ENCODE measurements at places on chromosomes 12 and 14.

DNA sequence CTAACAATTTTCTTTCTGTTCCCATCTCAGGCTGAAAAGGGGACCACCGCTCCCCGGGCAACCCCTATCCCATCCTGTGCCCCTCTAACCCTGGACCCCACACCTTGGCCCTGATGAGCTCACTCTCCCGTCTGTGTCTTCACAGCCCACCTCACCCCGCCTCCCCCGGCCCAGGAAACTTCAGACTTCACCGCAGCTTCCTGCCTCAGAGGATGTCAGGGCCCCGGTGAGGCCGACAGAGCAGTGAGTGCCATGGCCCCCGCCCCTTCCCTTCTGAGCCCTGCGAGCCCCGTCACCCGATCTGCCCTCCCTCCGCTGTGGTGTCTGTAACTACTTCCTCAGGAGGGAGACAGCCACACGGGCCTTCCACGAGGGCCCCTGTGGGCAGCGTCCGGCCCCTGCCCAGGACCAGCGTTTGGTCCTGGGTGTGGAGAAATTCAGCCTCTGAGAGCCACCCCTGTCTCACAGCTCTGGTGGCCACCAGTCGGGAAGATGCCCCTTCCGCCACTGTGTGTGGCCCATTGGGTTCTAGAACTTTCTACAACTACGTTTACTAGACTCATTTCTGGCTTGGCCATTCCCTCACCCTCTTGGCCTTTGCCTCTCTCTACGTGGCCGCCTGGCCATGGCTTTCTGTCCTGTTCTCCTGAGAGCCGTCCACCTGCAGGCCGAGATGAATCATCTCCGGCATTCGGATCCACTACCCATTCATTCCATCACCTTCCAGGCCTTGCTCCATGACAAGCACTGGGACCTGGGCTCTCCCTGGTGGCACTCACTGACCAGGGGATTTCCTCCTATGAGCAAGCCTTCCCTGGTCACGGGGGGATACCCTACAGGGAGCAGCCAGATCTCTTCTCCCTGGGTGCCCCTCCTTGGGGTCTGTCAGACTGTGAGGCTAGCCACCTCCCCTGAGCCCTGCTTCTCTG, 3.4 kb downstream of the RHOF start:
- no peak for DNase-seq

DNA sequence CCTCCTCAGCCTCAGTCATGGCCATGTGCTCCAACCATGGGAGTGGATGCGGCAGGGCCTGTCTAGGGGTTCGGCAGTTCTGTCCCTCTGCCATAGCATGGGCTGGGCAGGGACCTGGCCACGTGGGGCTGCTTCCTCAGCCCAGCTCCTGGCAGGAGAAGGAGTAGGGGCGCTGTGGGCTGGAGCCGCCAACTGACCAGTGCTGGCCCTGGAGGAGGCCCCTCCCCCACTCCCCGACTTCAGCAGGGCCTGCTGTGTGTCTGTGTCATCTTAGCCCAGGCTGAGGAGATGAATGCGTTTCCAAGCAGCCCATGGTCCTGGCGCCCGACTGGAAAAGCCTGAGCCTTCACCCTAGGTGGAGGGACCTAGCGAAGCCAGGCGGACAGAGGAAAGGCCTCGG, 2.7 kb upstream of the PACS2 start:
- DNase-seq, result no peak

GRCh38 chr14:77290705-77291104, 19.7 kb upstream of the NGB start:
- DNase-seq, result no peak

GRCh38 chr12:51482929-51483697, 58.5 kb downstream of the SLC4A8 start:
- no peak for DNase-seq

DNA sequence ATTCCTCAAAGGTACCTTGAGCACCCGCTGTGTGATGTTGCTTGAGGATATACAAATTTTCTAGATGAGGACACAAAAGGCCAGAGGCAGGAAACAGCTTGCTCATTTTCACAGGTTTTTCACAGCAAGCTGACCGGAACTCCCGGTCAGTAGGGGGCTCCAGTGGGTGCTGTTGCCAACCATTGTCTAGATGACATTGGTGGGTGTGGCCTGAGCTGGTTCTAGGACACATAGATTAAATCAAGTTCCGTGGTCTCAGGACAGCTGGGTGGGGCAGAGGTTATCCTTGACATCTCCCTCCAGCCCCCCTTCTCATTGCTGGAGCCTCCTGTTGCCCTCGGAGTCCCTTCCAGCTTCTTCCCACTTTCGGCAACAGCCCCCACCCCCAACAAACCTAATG, 153.6 kb upstream of the FKBP4 start:
- peak; percentile 7 for DNase-seq

- DNase-seq, result no peak
These were observed 22.1 kb upstream of the NINJ2 start for GRCh38 chr12:685388-685787.

DNA sequence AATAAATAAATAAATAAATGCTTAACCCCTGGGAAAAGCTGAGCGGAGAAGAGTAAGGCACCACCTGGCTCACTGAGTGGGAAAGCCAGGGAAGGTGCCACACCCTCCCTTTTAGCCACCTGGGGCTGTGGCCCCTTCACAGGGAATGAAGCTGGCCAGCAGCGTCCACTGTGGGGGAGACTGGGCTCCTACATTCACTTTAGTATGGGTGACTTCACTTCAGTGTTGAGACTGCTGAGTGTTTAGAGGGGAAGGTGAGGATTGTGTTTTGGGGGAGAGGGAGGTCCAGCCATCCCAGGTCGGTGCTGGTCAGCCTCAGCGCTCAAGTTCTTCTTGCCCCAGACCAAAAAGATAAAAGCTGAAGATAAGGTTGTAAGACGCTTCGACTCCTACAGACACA, 1.6 kb downstream of the NAB2 start:
- DNase-seq, result no peak

DNA sequence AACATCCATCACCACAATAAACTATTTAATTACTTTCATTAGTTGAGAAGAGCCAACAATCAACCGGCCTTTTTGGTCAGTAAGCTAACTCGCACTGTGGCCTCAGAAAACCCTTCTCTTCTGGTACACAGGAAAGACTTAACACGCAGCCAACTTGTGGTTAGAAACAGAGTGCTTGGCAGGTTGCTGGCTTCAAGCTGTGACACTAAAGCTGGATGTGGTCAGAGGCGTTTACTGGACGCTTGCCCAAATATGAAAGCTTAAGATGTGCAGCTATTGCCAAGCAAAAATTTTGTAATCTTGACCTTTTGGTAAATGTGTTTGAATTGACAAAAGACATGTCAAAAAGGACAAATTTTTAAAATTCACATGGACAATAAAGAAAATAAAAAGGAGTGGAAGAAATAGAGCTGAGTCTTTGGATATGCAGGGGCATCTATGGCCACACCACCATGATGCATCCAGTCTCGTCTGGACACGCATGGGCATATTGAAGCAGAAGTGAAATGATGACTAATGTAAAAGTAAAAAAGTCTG, 2.6 kb upstream of the KLRK1 start:
- peak; percentile 97 for DNase-seq

DNA sequence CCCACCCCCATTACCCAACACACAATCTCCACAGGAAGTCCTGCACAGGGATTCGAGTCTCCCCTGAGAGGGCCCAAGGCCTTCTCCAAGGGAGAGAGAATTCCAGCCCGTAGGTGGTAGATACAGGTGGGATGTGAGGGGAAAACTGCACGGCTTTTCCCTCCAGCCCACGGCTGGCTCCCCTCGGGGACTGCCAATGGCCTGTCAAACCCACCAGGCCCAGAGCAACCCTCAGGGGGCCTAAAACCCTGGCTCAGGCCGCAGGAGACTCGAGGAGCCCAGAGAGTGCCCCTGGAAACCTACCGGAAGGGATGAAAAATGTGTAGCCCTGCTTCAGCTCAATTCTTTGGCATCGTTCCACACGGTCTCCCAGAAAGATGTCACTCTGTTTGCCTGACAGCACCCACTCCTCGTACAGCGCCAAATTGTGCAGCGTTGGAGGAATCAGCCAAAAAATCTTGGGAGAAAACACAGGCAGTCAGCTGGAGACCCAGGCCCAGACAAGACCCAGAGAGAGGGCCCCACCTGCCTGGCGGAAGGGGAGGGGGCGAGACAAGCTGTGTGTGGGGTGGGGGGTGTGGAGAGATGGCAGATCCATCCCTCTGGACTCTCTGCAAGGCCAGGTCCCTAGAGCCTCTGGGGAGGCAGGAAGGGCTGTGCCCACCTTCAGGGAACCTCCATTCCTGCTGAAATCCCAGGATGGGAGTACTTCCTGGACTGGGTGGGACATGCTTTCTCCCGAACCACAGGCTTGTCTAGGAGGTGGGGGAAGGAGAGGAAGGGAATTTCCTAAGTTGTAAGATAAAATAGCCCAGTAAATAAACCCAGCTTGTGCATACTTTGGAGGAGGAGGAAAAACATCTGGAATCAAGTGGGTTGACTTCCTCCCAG, 48.1 kb downstream of the KDM2B start:
- no peak for DNase-seq

GRCh38 chr12:9345171-9345570, 137.0 kb upstream of the PZP start:
- no peak for DNase-seq

DNA sequence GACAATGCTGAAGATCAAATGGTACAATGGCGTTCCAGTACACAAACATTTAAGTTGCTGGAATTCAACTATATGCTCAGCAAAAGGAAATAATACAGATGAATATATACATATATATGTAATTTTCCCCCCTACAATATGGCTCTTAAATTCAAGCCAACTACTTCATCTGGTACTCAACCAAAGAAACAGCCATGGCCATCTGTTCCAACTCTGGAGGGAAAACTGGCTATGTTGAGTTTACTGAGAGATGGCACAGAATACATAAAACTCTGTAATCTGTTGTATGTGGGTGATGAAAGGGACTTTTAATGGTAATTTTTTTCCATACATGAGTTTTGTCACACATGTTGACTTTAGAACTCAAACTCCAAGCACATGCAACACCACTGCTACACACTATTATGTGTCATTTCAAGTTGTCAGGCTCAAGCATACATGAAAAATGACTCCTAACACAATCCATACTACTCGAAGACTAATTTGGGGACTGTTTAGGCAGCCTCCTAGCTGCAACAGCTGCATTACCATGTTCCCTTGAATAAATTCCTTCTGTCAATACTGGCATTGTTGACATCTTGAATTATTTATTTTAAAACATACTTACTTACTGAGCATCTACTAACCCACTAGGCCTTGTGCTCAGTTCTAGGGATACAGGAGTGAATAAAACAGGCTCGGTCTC, 38.2 kb upstream of the MAP3K9 start:
- DNase-seq, result no peak

DNA sequence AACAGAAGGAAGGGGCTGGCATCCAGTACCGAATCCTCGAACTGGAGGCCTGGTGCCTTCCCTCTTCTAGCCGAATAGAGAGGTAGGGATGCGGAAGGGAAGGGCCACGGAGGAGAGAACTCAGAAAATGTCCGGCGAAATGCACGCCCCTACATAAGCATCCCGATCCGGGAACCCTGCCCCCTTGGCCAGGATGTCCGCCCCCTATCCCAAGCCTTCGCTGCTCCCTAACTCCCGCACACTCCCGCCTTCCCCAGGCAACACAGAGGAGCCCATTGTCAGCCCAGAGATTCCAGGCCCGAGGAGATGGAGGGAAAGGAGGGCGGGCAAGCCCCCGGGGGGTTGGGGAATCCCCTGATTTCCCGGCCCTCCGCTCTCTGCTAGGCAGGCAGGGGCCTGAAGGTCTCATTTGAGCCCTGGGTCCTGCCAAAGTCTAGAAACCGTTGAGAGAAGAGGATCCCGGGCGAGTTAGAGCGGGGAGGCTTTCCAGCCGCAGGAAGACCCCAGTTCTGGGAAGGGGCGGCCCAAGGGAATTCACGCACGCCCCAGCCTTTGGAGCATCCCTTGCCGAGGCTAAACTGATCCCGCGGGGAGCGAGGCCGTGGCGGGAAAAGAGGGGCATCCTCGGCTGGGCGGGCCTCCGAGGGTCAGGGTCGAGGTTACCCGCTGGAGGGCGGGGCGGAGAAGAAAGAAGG, 569 bp upstream of the ARHGEF40 start:
- DNase-seq, result no peak

GRCh38 chr14:35855876-35856481, 29.8 kb downstream of the BRMS1L start:
- no peak for DNase-seq

- peak; percentile 58 for DNase-seq
These were observed 214.2 kb upstream of the KRR1 start for GRCh38 chr12:75725521-75726111.

DNA sequence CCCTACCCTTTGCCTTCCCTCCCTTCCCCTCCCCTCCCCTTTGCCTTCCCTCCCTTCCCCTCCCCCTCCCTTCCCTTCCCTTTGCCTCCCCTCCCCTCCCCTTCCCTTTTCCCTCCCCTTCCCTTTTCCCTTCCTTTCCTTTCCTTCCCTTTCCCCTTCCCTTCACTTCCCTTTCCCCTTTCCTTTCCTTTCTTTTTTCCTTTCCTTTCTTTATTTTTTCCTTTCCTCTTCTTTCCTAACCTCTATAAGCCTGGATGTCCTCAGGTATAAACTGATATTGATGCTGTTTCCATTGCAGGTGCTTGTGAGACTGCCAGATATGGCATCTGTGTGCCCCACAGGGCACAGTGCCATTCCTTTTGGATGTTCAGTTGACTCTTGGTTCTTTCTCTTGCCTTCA, 163.2 kb downstream of the ESRRB start:
- DNase-seq, result no peak

GRCh38 chr12:68067762-68068376, 78.6 kb downstream of the IFNG-AS1 start:
- DNase-seq, result no peak

DNA sequence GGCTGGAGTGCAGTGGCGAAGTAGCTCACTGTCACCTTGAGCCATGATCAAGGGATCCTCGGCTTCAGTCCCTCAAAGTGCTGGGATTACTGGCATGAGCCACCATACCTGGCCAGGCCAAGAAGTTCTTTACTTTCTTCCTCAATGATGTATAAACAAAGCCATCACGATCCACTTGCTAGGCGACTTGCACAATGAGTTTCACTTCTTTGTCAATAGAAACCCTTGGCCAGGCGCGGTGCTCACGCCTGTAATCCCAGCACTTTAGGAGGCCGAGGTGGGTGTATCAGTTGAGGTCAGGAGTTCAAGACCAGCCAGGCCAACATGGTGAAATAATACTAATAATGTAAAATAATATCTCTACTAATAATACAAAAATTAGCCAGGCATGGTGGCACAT, 14.4 kb upstream of the SPSB2 start:
- DNase-seq, result no peak

DNA sequence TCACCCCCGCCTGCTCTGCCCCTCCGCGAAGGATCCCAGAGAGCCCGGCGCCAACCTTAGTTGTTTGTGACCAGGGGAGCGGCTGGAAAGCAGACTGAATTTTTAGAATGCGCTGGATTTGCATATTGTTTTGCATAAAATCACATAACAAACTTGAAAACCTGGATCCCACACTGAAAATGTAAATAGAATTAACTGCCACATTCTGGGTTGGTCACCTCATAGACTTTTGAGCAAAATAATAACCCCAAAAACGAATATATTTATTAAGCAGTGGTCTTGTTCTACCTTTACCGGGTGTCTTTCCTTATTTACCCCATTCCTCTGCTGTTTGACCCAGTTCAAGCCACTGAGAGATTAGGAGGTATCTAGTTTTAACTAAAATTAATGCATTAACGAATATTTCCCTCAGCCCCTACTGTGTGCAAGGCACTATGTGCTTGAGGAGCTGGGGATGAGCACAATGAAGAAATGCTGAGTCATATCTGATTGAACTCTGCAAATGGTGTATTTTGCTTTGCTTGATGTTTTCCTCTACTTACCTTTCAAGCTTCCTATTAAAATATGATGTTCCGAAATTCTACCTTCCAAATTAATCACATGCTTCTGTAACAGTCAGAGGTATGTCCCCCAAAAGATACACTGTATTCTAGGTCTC, 438 bp upstream of the EGLN3 start:
- DNase-seq, result no peak

GRCh38 chr12:6532927-6533652, 1.2 kb upstream of the GAPDH start:
- no peak for DNase-seq

Data from stromal cell of bone marrow (primary cell).